Cardiac fibroblast (primary cell): ENCODE measurements at places on chromosomes 3 and 15.
A peak's percentile ranks its signal among the peaks of the same experiment; 100 is the strongest.

DNA sequence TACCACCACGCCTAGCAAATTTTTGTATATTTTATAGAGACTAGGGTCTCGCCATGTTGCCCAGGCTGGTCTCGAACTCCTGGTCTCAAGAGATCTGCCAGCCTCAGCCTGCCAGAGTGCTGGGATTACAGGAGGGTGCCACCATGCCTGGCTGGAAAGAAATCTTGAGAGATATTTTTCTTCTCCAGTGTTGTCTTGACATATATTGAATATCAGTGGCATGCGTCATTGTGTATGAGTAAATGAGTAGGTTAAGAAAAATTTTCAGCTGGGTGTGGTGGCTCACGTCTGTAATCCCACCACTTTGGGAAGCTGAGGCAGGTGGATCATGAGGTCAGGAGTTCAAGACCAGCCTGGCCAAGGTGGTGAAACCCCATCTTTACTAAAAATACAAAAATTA, 3.5 kb upstream of the PIF1 start:
- peak; percentile 56 for DNase-seq

DNA sequence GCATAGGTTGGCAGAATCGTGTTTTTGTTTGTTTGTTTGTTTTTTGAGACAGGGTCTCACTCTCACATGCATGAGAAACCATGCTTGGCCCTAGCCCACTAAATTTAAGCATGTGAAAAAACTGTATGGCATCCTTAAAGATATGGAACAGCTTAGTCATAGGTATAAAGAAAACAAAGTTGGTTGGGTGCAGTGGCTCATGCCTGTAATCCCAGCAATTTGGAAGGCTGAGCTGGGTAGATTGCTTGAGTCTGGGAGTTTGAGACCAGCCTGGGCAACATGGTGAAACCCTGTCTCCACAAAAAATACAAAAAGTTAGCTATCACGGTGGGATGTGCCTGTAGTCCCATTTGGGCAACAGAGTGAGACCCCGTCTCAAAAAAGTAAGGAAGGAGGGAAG, 25.2 kb downstream of the EXD1 start:
- peak; percentile 38 for DNase-seq

DNA sequence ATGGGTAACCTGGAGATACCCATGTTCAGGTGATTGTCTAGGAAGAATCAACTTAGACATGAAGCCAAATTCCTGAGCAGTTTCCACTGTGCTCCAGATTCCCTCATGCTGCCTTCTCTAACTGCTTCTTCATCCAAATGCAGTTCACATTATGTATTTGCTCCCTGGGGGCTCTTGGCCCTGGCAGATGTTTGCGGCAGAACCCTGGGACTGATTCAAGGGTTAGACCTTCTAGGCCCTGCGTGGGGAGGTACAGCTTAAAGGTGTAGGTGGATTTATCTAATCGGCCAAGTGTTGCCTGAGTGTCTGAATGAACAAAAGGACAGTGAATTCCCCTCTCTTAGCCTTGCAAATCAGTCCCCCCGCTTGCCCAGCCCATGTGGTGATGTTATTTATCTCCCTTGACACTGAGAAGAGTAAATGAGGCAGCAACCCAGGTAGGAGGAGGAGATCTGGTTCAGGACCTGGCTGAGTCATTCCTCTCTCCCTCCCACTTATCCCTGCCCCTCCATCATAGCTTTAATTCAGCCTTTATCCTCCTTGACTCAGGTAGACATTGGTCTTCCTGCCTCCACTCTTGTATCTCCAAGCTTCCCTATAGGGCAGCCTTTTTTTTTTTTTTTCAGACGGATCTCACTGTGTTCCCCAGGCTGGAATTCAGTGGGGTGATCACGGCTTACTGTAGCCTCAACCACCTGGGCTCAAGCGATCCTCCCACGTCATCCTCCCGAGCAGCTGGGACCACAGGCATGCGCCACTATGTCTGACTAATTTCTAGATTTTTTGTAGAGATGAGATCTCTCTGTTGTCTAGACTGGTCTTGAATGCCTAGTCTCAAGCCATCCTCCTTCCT, 54.8 kb downstream of the MAGEF1 start:
- peak; percentile 36 for DNase-seq

- DNase-seq = peak; percentile 84
Measured at GRCh38 chr3:151918253-151919029, 45.0 kb downstream of the SUCNR1 start.

GRCh38 chr3:19934098-19934566, at the start of gene EFHB:
Gene EFHB (minus strand): TSS chr3:19934217. CDS start chr3:19934018, 199 bp downstream.
- peak; percentile 41 for DNase-seq
